ENCODE measurements at places on chromosomes 5 and 9.
A peak's percentile ranks its signal among the peaks of the same experiment; 100 is the strongest.

- no peak for DNase-seq
Measured at GRCh38 chr9:137952976-137953666, 75.5 kb downstream of the CACNA1B start.

- no peak for DNase-seq
Measured at GRCh38 chr9:133734590-133735414, 3.4 kb downstream of the SARDH start.

DNA sequence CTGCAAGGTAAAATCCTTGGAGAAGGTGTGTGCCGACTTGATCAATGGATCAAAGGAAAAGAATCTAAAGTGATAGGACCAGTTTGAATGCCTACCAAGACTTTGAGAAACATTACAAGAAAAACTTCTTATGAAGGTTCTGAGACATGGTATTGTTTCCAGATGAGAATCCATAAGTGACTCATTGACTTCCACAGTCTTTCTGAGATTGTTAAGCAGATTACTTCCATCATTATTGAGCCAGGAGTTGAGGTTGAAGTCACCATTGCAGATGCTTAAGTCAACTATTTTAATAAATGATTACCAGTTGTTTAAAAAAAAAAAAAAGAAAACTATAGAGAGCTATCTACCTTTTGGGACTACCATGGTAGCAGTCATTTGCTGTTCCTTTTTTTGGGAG is 7.0 kb downstream of the LNPEP start:
- DNase-seq = no peak

DNA sequence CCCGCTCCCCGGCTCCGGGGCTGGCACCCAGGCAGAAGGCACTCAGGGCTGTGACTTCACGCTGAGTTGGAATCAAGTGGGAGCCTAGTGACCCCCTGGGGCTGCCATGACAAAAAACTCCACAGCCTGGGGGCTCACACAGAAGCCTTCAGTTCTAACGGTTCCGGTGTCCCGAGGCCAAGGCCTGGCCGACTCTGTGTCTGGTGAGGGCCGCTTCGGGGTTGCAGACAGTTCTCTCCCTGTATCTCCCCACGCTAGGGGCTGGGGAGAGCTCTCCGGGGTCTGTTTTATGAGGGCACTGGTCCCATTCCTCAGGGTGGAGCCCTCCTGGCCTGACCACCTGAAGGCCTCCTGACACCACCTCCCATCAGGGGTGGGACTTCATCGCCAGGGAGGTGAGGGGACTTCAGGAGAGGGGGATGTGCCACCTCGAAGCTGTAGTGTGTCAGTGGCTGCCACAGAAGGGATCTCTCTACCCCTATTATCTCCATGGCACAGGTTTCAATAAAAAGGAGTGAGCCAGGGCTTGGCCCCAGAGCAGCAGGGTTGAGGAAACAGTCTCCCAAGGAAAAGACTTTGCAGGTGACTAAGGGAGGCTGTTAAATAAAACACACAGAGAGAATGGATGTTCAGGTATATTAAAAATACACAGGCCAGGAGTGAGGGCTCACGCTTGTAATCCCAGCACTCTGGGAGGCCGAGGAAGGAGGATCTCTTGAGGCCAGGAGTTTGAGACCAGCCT is 1.5 kb upstream of the SLC6A3 start:
- DNase-seq = no peak

DNA sequence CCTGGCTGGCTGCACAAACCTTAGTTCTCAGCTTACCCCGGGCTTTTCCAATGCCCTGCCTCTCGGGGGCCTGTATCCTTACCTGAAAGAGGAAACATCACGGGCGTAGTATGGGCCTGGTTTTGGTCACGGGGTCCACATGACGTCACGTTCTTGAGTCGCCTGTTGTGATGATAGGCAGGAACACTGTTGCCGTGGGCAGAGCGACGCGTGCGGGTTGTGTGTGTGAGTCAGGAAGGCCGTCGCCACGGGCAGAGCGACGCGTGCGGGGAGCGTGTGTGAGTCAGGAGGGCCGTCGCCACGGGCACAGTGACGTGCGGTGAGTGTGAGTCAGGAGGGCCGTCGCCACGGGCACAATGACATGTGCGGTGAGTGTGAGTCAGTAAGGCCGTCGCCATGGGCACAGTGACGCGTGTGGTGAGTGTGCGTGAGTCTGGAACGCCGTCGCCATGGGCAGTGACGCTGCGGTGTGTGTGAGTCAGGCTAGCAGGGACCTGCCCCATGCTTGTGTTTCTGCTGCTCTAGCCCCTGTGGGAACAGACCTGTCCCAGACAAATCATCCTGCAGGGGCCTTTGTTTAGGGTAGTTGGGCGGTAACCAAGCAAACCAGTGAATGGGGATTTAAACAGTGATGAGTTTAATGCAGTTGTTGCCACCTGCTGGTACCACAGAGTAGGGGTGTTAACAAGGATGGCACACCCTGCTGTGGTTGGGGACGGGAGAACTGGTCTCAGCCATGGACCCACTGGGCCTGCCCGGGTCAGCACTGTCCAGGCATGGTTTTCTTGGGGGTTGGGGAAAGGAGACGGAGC is 19.8 kb downstream of the TRIP13 start:
- peak; percentile 45 for DNase-seq

GRCh38 chr9:96071076-96071814 is 195.8 kb downstream of the ERCC6L2 start:
- no peak for DNase-seq

DNA sequence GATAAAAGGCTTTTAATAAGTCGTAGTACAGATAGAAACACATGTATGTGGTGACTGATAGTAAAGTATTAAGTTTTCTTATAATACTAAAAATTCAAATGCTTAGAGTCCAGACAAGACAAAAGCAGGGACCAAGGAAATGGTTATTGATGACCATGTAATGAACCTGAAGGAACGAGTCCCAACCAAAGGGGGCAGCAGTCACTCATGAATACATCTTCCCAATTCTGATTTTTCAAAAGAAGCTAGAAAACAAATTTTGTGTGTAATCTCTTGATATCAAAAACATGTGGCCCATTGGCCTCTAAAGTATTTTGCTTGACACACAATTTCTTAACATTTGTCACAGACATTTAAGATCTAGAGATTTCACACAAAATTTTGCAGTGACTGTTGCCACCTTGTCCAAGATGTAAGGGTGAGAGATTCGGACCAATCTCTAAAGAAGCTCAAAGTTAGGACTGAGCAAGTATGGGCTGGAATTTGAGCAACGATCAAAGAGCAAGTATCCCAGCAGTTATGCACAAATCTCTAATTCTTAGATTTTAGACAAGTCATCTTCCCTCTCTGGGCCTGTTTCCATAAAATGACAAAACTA is 66.8 kb downstream of the ARL15 start:
- DNase-seq = no peak

GRCh38 chr9:27589462-27589861 is 16.2 kb upstream of the C9orf72 start:
- DNase-seq = no peak

GRCh38 chr5:171846323-171846722 is 60.7 kb downstream of the SMIM23 start:
- no peak for DNase-seq

GRCh38 chr5:121573721-121574382 is 277.8 kb upstream of the FTMT start:
- DNase-seq = no peak

DNA sequence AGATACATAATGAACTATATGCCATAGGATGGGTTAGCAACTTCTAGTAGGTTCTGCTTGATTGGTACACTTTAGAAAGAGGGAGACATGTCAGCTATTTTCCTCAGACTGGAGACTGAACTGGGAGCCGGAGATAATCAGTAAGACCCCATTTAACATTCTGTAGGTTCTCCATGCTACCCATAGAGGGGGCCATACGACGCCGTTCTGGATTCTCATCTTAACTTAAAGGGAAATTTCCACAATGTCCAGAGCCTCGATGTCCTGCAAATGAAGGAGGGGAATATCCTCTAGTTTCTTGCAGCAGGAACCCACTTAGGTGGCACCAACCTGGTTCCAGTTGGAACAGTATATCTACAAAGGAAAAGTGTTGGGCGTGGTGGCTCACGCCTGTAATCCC is 22.3 kb upstream of the NPM1 start:
- DNase-seq = no peak

GRCh38 chr5:149963729-149964128 is 3.2 kb downstream of the SLC26A2 start:
- DNase-seq = no peak

DNA sequence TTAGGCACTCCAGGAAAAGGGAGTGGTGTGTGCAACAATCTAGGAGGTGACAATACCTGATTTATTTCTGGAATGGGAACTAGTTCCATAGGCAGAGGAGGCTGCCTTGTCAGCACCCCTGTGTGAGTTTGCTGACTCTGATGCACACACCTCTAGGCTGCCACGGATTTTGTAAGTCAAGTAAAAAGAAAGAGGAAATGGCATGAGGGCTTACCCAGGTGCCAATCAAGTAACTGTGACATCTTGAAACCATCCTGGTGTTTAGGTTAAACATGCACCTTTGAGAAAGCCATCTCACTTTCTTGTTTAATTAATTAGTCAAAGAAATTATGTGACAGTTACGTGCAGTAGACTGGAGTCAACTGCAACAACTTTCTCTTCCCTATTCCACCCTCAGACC is 32.3 kb upstream of the FAM81B start:
- no peak for DNase-seq
